Cortex of kidney (tissue), 1 donor: ENCODE measurements at places on chromosomes 6 and 20.

DNA sequence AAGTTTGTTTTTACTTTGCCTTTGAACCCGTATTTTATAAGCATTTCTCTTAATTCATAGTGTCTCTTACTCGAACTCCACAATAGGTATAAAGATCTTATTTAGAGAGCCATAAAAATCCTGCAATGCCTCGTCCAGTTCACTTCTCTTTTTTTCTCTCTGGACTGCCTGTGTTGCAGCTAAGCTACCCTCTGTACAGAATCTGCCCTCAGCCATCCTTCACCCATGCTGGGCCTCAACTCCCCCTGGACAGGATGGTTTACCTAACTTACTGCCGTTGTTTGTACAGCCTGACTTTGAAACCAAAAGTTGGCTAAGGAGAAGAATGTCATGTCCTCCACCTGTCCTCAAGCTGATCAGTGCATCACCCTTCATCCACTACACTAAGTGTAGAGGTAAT lies 10.4 kb downstream of the QRSL1 start:
- DNase-seq: no peak

- DNase-seq: no peak
Observed at GRCh38 chr20:48683467-48684175, 144.2 kb downstream of the PREX1 start.

DNA sequence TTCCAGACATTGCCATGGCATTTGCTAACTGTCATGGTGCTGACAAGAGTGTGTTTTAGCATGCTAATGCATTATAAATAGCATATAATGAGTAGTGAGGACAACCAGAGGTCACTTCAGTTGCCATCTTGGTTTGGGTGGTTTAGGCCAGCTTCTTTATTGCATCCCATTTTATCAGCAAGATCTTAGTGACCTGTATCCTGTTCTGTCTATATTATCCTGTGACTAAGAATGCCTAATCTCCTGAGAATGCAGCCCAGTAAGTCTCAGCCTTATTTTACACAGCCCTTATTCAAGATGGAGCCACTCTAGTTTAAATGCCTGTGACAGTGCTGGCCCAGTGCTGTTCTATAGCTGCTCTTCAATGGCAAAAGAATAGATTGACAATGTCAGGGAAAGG lies 781.0 kb upstream of the ADGRB3 start:
- DNase-seq: no peak

GRCh38 chr6:75526502-75527127 lies 33.0 kb upstream of the FILIP1 start:
- DNase-seq: no peak

- no peak for DNase-seq
Observed at GRCh38 chr20:21235484-21236445, 67.4 kb upstream of the XRN2 start.

DNA sequence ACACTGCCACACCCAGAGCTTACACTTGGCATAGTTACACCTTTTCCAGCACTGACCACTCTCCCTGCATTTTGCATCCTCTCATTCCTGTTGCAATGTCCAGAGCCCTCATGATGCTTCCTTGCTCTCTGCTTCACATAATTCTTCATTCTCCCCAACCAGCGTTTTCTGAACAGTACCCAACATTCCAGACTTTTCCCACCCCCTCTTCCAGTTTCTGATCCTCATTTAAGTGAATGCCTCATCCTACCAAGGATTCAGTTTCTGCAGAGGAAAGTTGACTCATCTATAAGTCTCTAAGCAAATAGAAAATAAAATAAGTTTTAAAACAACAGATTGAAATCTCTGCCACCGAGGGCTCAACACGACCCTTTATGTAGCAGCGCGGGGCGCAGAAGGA lies 321.3 kb upstream of the TCF21 start:
- no peak for DNase-seq

GRCh38 chr20:22508426-22508825 lies 75.9 kb downstream of the FOXA2 start:
- DNase-seq: no peak

GRCh38 chr6:37251211-37251780 lies 6.3 kb upstream of the TBC1D22B start:
- no peak for DNase-seq

DNA sequence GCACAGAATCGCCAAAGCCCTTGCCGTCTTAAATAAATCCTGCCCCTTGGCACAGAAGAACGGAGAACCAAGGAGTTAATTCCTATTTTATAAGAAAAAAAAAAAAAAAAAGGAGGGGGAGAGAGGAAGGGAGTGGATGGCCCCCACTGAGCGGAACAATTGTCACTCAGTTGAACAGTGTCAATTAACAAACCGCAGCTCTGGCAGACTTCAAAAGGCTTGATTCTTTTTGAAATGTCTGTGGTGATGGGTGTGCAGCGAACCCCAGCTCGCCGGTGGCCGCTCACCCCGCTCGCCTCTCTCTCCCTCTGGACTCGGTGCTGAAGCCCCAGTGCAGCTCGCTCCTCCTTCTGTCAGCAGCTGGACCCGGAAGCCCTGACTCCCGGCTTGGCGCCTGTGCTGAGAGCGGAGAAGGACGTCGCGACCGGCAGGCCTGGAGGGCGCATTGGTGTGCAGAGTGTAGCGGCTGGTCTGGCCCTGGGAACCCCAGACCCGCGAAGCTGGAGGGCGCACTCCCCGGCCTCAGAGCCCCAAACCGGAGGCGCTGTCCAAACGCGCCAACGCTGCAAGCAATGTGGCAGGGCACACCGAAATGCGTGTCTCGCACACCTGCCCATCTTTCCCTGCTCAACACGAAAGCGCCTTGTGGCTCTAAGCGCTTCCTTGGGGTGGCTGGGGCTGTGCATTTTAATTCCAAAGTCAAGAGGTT lies 3.4 kb downstream of the LINC00237 start:
- DNase-seq: no peak

DNA sequence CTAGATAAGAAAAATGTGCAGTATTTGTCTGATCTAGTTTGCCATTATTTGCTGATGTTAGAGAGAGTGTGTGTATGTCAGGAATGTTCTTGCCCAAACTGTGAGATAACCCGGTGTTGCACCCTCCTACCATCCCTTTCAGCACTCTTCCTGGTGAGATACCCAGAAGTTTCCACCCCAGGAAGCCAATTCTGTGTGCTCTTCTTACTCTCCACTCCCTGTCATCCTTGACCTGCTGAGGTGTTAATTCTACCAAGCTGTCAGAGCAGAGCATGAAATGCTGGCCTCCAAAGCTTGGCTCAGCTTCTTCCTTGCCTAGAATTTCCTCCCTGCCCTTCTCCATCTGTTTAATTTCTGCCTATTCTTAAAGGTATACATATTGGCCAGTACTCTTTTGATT lies 237.3 kb upstream of the CNR1 start:
- DNase-seq: no peak

GRCh38 chr6:64217721-64218620 lies 582.4 kb downstream of the PHF3 start:
- no peak for DNase-seq

GRCh38 chr6:130529569-130530149 lies 163.8 kb downstream of the TMEM200A start:
- no peak for DNase-seq

DNA sequence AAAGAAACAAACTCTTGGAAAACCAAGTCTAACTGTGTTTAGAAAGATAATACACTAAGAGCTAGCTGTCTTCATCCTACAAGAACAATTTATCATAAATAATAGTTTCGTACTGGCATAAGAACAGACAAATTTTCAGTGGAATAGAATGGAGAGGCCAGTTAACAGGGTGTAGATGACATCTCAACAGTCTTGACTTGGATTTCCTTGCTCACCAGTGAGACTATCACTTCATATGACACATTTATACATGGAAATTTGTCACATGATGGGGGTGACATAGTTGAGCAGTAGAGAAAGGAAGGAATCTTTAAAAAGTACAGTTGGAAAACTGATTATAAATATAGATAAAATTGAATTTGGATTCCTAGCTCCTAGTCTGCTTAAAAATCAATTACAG lies 35.6 kb downstream of the TNFAIP3 start:
- no peak for DNase-seq

DNA sequence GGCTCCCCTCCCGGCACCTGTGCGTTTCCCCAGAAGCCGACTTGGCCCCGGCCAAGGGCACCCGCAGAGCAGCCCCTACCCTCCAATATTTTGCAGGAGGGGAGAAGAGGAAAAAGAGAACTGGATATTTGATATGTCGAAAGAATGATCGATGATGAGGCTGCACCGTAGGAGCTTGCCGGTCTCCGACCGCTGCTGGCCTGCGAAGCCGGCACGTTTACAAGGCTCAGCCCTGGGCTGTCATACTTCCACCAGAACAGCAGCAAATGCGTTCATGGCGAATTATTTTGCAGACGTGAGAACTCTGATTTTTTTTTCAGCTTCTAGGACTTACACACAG lies 296.7 kb downstream of the TFAP2C start:
- no peak for DNase-seq

DNA sequence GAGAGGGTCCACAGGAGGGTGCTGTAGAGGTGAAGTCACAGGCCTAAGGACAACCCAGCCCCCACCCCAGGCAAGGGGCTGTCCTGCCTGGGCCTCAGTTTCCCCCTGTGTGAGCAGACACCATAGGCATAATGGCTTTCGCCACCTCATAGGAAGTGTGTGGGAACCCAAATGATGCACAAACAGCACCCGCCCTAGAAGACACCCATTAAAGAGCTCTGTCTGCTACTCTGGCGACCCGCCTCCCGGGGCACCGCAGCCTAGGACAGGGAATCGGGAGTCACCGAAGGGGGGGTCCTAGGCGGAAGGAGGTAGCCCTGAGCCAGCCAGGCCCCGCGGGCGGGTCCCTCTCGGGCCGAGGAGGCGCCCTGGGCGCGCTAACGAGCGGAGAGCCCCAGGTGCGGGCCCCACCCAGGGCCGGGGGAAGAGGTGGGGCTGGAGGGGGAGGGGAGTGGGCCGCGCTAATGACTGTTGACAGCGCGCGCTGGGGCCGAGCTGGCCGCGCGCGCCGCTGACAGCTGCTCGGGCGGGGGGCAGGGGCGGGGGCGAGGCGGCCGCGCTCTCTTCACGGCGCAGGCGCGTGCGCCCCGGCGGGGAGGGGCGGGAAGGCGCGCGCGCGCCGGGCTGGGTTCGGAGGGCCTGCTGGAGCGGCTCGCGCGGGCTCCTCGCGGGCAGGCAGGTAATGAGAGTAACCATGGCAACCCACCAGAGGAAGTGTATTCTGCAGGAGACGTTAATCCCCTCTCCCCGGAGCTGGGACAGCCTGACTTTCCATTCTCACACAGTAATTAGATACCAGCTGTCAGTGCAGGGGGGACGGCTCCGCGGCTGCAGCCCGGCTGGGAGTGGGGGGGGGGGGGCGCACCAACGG lies 48.9 kb downstream of the NOL4L start:
- no peak for DNase-seq

- DNase-seq: no peak
Observed at GRCh38 chr6:109579361-109579760, 96.3 kb upstream of the ZBTB24 start.

DNA sequence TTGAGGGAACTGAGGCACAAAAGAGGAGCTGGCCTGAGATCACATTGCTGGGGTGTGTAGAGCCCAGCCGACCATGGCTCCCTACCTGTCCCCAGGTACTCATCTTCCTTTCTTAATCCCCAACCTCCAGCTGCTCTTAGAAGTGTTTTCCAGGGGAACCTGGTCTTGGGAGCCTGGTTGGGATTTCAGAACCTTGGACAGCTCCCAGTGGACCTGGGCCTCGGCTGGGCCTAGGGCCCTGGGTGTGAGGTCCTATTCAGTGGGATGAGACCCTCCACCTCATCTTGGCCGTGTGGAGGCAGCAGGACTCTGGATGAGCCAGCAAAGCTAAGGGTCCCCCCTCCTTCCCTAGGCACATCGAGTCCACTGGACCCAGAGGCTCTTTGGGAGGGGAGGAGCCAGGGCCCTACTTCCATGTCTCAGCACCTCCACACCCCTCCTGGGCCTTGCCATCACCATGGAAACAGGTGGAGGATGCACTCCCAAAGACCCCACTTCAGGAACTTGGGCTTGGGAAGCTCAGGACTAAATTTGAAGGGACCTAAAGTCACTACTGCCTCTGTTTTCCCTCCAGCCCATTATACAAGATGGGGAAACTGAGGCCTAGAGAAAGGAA lies 38.5 kb downstream of the DLGAP4 start:
- DNase-seq: no peak

DNA sequence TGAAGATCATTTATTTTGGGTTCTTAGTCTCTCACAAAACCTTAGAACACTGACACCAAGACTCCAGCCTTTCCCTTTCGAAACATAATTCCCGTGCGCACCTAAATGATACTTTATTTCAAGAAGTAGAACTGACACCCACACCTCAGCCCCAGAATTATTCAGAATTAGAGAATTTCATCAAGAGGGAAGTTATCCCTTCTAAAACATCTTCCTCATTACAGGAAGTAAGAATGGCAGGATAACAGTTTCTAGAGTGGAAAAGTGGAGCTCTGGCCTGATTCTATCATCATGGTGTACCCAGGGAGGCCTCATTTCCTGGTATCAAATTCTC lies 1.4 kb upstream of the SRXN1 start:
- no peak for DNase-seq

DNA sequence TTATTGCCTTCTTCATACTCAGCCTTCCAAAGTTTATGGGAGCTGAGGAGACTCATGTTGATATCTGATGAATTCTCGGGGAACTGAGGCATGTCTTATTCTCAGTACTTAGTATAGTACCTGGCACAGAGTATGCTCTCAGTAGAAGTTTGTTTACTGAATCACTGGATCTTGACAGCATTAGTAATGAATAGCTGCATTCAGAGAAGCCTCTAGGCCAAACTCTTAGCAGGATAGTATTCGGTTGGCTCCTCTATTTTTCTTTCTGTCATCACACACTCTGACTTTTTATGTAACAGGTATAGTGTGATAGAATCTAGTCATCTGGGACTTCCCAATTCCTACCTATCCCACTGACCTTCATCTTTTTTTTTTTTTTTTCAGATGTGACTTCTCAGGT lies 566.4 kb upstream of the MAN1A1 start:
- DNase-seq: no peak
